ENCODE measurements at places on chromosomes 16 and 17. TPM values are rescaled to one million over a fixed set of nuclear protein-coding genes. Genes with fewer than 3 reads are reported as not detected.
A peak's percentile ranks its signal among the peaks of the same experiment; 100 is the strongest.

LPO gene
- total RNA-seq = not detected

DNA sequence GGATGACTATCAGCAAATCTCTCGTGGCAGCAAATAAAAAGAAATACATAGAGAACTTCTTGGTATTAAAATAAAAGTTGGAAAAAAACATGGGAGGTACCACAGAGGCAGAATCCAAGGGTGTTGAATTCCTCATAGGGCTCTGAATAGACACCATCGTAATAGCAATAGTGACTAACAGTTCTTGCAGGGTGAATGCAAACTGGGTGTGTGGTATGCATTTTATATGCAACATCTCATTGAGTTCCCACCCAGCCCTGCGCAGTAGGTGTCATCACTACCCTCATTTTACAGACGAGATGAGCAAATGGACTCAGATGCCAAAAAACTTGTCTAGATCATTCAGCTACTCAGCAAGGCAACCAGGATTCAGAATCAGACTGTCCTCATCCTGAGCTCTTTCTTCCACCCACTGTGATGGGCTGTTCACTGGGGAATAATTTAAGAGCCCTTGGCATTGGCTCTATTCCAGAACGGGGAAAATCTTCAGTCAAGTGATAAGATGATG is 354.6 kb upstream of the CDH11 start:
- no peak for DNase-seq
- no peaks in the 10 kb centered on the region for H3K4me1 ChIP-seq
- no peak overlapping the region for H3K4me3 ChIP-seq
- no peak overlapping the region for H3K27ac ChIP-seq
- no peaks in the 10 kb centered on the region for H3K27me3 ChIP-seq

DNA sequence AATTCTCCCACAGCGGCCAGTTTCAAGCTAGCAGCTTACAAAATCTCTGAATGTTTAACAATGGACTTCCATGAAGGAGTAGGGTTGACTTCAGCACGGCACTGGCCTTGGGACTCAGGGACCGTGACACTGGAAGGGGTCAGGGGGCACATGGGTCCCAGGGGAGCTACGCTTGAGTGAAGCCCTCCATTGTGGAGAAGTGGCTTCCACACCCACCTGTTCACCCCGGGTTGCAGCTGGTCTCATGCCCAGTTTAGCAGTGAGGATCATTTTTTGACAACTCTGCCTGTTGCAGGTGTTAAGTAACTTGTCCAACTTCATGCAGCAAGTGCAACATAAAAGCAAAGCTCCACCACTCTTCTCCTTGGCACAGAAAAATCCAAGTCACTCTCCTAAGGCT is 510.2 kb downstream of the CDH13 start:
- no peaks in the 10 kb centered on the region for H3K36me3 ChIP-seq
- peak overlapping the region; percentile 70 for H3K4me3 ChIP-seq

- no peak overlapping the region for H3K4me3 ChIP-seq
- H3K36me3 ChIP-seq = peaks cover 53% of the 10 kb centered on the region
- H3K4me1 ChIP-seq = peaks cover 25% of the 10 kb centered on the region
Observed at GRCh38 chr17:59668816-59669215, 38.4 kb downstream of the PTRH2 start.

DNA sequence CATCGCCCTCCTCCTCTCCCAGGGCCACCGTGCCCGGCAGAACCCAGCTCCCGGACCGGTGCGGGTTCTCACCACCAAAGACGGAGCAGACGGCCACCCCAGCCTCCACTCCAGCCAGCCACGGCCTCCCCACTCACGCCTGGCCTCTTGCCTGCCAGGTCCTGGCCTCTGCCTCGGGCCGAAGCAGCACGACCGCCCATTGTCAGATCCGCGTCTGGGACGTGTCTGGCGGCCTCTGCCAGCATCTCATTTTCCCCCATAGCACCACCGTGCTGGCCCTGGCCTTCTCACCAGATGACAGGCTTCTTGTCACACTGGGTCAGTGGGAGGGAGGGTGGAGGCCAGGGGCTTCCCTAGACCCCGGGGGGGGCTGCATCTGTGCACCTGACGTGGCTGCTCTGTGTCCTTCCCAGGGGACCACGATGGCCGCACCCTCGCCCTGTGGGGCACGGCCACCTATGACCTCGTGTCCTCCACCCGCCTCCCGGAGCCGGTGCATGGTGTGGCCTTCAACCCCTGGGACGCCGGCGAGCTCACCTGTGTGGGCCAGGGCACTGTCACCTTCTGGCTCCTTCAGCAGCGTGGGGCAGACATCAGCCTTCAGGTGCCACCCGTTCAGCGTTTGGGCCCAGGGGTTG is 6.6 kb upstream of the RHOT2 start:
- H3K27ac ChIP-seq = no peak overlapping the region
- H3K4me3 ChIP-seq = no peak overlapping the region
- H3K36me3 ChIP-seq = peaks cover 8% of the 10 kb centered on the region
- peaks cover 5% of the 10 kb centered on the region for H3K4me1 ChIP-seq

TPSD1 gene
- total RNA-seq = not detected

DNA sequence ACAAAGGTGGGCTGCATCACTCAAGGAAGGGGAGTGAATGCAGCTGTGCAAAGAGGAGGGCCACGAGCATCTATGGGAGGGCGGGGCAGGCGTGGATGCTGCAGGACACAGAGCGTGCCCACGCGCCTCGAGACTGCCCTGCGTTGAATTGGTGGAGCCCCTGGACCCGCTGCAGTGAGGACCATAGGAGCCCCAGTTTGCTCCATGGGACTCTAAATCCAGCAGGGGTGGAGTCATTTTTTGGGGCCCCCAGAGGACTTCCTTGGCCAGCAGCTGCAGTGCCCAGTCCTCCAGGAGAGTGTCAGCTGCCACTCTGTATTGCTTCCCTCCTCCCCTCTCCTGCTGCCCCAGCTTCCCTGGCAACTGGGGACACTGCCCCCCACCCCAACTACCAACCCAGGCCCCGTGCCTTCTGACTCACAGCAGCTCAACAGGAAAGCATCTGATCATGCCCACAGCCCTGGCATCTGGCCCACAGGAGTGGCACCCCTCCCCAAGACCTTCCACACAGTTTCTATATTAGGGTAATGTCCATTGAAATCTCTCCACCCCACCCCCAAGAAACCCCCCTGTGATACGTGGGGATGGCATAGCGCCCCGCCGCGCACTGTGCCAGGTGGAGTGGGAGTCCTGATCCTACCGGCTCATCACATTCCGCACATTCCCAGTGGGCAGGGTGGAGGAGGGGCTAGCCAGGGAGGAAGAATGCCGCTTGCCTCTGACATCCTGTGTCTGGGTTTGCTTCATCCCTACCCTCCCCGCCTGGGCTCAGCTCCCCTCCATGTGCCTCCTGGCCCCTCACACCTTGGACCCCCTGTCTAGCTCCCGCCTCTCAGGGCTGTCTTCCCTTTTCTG is 27.8 kb upstream of the ITGA3 start:
- H3K27me3 ChIP-seq = peaks cover 22% of the 10 kb centered on the region
- peaks cover 15% of the 10 kb centered on the region for H3K4me1 ChIP-seq
- no peaks in the 10 kb centered on the region for H3K36me3 ChIP-seq
- H3K4me3 ChIP-seq = no peak overlapping the region
- no peak for DNase-seq

DNA sequence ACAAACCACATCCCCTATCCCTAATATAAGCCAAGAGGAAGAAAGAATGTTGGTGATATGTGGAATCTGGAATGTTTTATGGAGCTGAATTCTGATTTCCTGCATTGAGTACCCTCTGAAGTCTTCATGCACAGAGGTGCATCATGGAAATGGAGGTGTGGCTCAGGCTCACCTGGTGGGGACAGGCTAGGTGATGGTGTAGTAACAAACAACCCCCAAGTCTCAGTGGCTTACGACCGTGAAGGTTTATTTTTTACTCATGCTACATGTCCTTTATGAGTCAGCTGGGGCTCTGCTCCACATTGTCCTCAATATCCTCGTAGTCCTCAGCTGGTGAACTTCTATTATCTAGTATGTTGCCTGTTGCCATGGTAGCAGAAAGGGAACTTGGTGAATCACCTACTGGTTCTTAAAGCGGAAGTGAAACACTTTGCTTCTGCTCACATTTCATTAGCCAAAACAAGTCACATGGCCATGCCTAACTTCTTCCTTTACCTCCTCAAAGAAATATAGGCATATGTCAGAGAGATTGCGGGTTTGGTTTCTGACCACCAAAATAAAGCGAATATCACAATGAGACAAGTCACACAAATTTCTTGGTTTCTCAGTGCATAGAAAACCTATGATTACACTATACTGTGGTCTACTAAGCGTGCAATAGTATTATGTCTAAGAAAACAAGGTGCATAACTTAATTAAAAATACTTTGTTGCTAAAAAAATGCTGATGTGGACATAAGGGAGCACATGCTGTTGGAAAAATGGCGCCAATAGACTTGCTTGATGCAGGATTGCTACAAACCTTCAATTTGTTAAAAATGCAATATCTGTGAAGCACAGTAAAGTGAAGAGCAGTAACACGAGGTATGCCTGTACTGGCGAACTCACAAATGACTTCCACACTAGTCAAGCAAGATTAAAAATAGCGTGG is at the start of gene PMFBP1:
PMFBP1 (minus strand) TSS at position 51 of the 930 bp plus-strand sequence. CDS start 947 bp downstream, outside the sequence.
- H3K27me3 ChIP-seq = peaks cover 3% of the 10 kb centered on the region
- peaks cover 4% of the 10 kb centered on the region for H3K4me1 ChIP-seq
- no peak within 1 kb of the TSS for H3K4me3 ChIP-seq
- peaks cover 3% of the 10 kb centered on the region for H3K36me3 ChIP-seq
- H3K27ac ChIP-seq = no peak within 1 kb of the TSS

TEKT1 gene
- not detected for total RNA-seq

- DNase-seq = no peak
- H3K4me3 ChIP-seq = no peak overlapping the region
- no peak overlapping the region for H3K27ac ChIP-seq
- H3K27me3 ChIP-seq = no peaks in the 10 kb centered on the region
Observed at GRCh38 chr16:24918641-24919040, 72.9 kb downstream of the SLC5A11 start.

DNA sequence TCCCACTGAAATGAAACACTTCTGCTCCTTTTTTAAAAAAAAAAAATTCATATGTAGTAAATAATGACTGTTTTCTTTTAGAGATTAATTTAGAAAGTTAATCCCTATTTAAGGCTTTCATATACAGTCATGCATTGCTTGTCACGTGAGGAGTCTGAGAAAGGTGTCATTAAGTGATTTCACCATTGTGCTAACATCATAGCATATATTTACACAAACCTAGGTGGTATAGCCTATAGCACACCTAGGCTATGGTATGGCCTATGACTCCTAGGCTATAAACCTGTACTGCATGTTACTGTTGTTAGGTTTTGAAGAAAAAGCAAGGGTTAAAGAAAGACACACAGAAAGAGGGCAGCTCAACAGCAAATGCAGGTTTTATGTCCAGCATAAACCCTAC is 13.7 kb downstream of the PPY start:
- no peaks in the 10 kb centered on the region for H3K36me3 ChIP-seq
- H3K4me1 ChIP-seq = peaks cover 33% of the 10 kb centered on the region
- peaks cover 9% of the 10 kb centered on the region for H3K27me3 ChIP-seq
- no peak overlapping the region for H3K27ac ChIP-seq
- DNase-seq = no peak

CNGB1 gene
- total RNA-seq = not detected
